Muscle of leg (tissue), 16 donors: ENCODE measurements at places on chromosomes 2 and 18. TPM values are rescaled to one million over a fixed set of nuclear protein-coding genes. Genes with fewer than 3 reads are reported as not detected.
A peak's percentile ranks its signal among the peaks of the same experiment; 100 is the strongest.

PSMD1 gene
- total RNA-seq: 83.4 TPM

ALPI gene
- total RNA-seq: not detected

DNA sequence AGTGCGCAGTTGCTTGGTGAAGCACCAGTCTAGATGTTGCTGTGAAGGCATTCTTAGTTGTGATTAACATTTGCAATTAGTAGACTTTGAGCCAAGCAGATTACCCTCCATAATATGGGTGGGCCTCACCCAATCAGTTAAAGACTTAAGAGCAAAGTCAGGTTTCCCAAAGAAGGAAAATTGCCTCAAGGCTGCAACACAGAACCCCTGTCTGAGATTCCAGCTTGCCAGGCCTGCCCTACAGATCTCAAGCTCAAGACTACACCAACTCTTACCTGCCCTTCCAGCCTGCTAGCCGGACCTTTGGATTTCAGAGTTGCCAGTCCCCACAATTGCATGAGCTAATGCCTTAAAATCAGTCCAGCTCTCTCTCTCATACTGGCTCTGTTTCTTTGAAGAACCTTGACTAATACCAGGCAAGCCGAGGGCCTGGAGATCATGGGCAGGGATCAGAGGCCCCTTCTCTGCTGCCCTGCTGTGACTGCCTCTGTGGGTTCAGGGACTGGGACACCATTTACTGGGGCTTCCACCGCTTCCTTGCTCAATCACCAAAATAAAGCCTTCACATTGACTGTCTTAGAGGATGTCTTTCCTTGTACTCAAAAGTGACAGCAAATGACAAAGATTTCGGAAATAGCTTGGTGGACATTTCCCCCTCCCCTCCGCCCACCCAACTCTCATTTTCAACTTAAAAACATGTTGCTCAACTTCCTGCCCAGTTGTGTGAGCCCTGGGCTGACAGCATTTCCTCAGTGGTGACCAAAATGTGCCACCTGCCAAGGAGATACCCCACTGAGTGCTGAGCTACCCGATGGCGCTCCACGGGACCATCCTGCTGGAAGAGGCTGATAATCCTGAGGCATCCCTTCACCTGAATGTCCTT lies 86.7 kb downstream of the GALNT14 start:
- no peak overlapping the region for H3K4me3 ChIP-seq
- no peaks in the 10 kb centered on the region for H3K27me3 ChIP-seq
- H3K36me3 ChIP-seq: no peaks in the 10 kb centered on the region
- no peak overlapping the region for H3K27ac ChIP-seq

STAMBP gene
- total RNA-seq: 32.6 TPM

DNA sequence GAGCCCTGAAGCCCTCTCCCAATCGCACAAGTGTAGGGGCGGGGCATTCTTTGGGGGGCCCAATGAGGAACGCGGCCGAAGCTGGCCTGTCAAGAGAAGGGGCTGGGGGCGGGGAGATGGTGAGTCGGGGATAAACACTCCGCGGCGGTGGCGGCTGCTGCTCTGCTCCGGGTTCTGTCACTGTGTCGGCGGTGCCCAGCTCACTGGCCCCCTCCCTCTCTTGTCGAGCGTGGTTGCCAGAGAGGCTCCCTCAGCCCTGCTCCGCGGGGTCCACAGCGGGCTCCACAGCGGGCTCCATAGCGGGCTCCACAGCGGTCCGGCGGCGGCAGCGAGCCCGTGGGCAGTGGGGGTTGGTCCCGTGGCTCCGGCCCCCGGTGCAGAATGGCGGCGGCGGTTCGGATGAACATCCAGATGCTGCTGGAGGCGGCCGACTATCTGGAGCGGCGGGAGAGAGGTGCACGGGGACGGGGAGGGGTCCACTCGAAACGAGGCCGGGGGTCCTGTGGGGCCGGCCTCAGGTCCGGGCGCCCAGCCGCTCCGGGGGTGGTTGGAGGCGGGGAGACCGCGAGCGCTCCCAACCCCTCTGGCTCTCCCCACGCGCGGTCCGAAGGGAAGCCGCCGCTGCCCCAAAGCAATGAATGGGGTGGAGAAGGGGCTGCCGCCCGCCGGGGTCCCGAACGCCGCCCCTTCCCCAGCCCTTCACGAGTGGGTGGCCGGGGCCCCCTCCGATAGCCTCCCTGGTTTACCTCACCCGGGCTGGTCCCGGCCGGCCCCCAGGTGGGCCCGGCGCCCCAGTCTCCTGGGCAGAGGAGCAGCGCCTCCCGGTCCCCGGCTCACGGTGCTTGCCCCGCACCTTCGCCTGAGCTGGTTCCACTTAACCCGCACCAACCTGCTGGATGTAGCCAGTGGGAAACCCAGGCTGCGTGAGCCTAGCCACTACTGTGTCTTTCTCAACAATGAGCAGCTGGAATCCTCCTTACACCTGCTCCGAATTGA lies at the start of gene MXD1:
Gene MXD1, plus strand, starts transcription at position 160 of the 996 bp plus-strand sequence. Its CDS starts 222 bp downstream, at position 382.
- H3K27me3 ChIP-seq: no peaks in the 10 kb centered on the region
- peaks cover 5% of the 10 kb centered on the region for H3K36me3 ChIP-seq
- DNase-seq: peak; percentile 27
- peak within 1 kb of the TSS; percentile 99 for H3K27ac ChIP-seq
- peaks cover 4% of the 10 kb centered on the region for H3K4me1 ChIP-seq
- H3K4me3 ChIP-seq: peak within 1 kb of the TSS; percentile 91

GRCh38 chr2:39093218-39093898 lies 27.5 kb downstream of the SOS1 start:
- no peak for DNase-seq
- H3K27ac ChIP-seq: no peak overlapping the region
- no peaks in the 10 kb centered on the region for H3K27me3 ChIP-seq
- no peak overlapping the region for H3K4me3 ChIP-seq
